ENCODE measurements at places on chromosomes 5 and 9. TPM values are rescaled to one million over a fixed set of nuclear protein-coding genes. Genes with fewer than 3 reads are reported as not detected.

DNA sequence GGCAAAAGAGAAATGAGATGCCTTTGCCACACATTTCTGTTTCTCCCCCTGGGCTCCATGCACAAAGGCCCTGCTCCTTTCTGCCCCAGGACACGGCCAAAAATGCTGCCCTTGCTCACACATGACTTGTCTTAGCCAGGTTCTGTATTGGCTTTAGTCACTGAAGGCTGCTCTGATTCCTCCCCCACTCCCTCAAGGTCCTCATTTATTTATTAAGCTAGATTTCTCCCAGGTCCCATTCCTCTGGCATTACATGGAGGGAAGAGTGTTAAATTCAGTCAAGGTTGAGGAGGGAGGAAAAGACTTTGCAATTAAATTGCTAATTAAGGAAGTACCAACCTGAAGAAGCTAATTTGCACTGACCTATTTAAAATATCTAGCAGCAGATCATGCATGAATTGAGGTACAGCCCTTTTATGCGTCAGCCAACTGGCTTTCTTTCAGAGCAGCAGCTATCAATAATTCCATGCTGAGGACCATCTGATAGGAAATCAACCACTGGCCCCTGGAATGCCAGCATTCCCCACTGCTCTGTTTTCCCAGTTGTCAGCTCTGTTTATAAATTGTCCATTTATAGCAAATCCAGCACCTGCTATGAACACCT lies 81.2 kb upstream of the MAP3K1 start:
- H3K36me3 ChIP-seq = no peaks in the 10 kb centered on the region
- H3K27me3 ChIP-seq = no peaks in the 10 kb centered on the region
- DNase-seq = no peak
- H3K4me1 ChIP-seq = no peaks in the 10 kb centered on the region
- H3K4me3 ChIP-seq = no peak overlapping the region

DNA sequence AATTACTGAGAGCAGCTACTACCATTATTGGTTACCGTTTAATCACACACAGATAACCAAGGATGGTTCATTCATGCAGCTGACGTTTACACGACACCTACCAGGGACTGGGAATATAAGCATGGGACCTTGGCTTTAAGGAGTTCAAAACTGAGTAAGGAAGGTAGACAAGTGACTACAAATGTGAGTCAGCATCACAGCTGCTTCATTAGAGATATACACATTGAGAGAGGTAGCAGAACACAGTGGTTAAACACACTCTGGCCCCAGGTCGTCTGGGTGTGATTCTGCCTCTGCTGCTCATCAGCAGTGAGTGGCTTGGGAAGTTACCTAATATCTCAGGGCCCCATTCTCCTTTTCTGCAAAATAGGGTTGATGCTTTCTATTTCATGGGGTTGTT lies 268.6 kb downstream of the NR3C1 start:
- peaks cover 3% of the 10 kb centered on the region for H3K4me1 ChIP-seq
- DNase-seq = no peak
- no peaks in the 10 kb centered on the region for H3K36me3 ChIP-seq
- no peaks in the 10 kb centered on the region for H3K27me3 ChIP-seq

DNA sequence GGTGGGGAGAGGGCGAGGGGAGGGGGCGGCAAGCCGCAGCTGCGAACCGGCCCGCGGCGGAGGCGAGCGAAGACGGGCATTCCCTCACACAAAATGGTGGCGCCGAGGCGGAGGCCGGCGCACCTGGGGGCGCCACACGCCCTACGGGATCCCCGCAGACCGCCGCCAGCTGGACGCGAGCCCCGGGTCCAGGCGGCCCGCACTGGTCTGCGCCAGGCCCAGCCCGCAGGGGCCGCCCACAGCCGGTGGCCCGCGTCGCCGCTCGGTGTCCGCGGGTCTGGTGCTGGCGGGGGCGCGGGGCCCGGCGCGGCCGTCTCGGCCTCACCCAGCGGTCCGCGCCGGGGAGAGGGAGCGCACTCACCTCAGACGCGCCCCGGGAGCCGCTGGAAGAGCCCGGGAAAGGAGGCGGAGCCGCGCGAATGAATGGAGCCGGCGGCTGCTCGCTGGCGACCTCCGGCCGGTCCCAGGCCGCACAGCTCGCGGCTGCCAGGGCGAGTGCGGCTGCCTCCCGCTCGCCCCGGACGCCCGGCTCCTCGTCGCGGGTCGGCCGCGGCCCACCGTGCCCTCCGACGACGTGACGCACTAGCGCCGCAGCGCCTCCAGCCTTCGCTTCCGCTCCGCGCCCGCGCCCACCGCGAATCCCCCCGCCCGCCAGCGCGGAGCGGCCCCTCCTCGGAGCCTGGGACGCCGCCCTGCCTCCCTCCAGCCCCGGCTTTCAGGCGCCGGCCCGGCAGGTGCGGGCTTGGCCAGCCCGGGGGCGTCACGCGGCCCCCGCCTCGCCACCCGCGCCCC lies at the start of gene FAM169A:
TSS of gene FAM169A (minus strand) at position 584 of the 792 bp plus-strand sequence. CDS start 24,711 bp downstream, outside the sequence.
- H3K36me3 ChIP-seq = no peaks in the 10 kb centered on the region
- DNase-seq = peak; percentile 29
- H3K27me3 ChIP-seq = no peaks in the 10 kb centered on the region
- peaks cover 4% of the 10 kb centered on the region for H3K4me1 ChIP-seq
- peak within 1 kb of the TSS; percentile 83 for H3K4me3 ChIP-seq

DNA sequence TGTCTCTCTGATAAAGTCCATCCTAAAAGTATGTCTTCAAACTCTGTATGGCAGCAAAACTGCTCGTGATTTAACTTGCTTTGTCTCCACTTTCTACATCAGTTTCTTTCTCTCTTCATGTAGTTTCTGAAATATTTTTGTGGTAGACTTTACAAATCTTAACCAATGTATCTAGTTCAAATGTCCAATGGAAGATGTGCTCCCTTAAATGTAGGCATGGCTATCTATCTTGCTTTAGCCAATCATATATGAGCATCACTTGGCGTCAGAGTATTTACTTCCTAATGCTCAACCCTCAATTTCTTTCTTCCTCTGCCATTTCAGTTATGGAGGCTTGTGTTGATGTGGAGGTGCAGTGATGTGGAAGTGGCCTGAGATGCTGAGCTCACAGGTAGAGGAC lies 206.1 kb upstream of the ZNF608 start:
- no peaks in the 10 kb centered on the region for H3K27me3 ChIP-seq
- no peak for DNase-seq
- H3K36me3 ChIP-seq = no peaks in the 10 kb centered on the region

GRCh38 chr5:135705141-135705631 lies 126.4 kb upstream of the CXCL14 start:
- H3K4me1 ChIP-seq = peaks cover 4% of the 10 kb centered on the region
- peaks cover 8% of the 10 kb centered on the region for H3K27me3 ChIP-seq
- DNase-seq = peak; percentile 45
- no peak overlapping the region for H3K27ac ChIP-seq
- no peak overlapping the region for H3K4me3 ChIP-seq
- H3K36me3 ChIP-seq = no peaks in the 10 kb centered on the region

DNA sequence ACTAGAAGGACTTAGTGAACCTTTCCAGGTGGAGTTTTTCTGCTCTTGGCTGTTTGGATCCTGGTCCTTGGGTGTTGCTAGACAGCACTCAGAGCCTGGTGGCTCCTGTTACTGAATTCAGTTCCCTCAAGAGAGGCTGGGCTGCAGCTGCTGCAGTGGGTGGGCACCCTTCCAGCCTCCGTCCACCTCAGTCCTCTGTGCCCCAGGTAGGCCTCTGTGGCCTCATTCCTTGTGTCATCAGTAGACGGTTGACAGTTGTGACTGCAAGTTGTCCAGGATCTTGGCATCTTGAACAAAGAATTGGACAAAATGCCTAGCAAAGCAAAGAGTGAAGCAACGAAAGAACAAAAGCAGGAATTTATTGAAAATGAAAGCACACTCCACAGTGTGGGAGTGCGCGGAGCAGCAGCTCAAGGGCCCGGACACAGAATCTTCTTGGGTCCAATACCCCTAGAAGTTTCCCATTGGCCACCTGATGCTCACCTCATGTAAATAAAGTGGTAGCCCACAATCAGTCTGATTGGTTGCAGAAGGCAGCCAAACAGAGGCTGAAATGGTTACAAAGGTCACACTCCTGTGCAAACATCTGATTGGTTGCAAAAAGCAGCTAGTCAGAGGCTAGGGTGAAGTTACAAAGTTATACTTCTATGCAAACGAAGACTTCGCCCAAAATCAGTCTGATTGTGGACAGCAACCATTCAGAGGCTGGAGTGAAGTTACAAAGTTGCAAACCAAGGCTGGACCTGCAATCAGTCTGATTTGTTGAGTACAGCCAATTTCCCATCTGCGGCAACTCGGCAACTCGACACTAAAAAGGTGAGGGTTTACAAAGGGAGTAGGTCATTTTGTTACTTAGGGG lies 40.1 kb downstream of the F2R start:
- H3K4me3 ChIP-seq = no peak overlapping the region
- no peak for DNase-seq
- H3K27ac ChIP-seq = no peak overlapping the region
- H3K27me3 ChIP-seq = no peaks in the 10 kb centered on the region

DNA sequence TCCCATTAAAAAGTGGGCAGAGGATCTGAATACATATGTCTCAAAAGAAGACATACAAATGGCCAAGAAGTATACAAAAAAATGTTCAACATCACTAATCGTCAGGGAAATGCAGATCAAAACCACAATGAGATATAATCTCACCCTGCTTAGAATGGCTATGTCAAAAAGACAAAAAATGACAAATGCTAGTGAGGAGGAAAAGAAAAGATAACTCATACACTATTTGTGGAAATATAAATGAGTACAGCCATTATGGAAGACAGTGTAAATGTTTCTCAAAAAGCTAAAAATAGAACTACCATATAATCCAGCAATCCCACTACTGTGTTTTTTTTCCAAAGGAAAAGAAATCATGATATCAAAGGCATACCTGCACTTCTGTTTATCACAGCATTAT lies 450.7 kb downstream of the EFNA5 start:
- no peak overlapping the region for H3K4me3 ChIP-seq
- H3K27me3 ChIP-seq = no peaks in the 10 kb centered on the region
- H3K4me1 ChIP-seq = peaks cover 7% of the 10 kb centered on the region
- H3K27ac ChIP-seq = no peak overlapping the region
- DNase-seq = peak; percentile 8

DNA sequence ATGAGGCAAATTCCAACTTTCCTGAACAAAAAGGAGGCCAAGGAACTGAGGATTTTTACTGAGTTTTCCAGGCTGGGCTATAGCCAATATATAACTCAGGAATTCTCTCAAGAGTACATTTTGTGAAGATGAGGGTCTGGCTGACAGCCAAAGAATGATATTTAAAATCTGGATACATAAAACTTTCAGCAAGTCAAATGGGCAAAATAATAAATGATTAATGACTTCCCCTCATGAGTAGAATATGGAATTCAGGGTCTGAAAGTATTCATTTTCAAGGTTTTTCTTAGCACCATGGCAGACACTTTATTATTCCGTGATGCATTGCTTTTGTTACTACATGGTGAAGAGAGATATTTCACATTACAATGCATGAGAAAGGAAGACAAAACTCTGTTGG lies 7.8 kb downstream of the FAM81B start:
- H3K27ac ChIP-seq = no peak overlapping the region
- no peaks in the 10 kb centered on the region for H3K36me3 ChIP-seq
- H3K27me3 ChIP-seq = no peaks in the 10 kb centered on the region
- no peak for DNase-seq

DNA sequence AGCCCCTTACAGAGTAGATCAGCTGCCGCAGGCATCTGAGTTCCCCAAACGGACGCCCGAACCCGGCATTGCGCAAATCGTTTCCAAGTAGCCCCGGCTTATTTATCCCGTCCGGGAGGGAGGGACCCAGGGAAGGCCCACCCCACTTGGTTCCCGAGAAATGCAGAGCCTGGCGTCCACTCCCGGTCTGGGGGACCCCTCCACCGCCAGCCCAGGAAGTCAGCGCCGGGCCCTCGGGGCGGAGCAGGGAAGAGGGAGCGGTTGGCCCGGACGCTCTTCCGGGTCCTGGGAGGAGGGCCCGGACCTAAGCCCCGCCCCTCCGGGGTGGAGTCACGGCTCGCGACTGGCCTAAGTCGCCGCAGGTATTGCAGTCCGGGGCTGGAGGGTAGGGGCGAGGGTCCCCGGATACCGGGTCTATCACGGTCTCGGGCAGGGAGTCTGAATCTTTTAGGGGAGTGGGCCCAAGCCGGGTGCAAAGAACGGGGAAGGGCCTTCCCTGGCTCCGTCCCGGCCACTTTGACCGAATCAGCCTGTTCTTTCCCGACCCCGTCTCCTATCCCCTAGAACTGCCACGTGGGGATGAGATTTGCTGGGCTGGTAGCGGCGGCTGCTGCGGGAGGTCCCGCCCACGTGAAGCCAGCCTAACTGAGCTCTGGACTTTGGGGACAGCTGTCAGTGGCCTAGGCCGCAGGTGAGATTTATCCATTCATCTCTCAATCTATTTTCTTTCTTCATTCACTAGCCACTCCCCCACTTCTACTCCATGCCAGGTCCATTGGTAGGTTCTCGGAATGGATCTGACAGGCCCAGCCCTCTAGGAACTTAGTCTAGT lies at the start of gene RABEPK:
TSS of gene RABEPK (plus strand) at position 327 of the 832 bp plus-strand sequence. CDS start 2,472 bp downstream, outside the sequence.
- peaks cover 9% of the 10 kb centered on the region for H3K36me3 ChIP-seq
- peak within 1 kb of the TSS; percentile 85 for H3K4me3 ChIP-seq
- peaks cover 8% of the 10 kb centered on the region for H3K4me1 ChIP-seq
- peak; percentile 86 for DNase-seq

- H3K36me3 ChIP-seq = no peaks in the 10 kb centered on the region
- no peak overlapping the region for H3K27ac ChIP-seq
- no peaks in the 10 kb centered on the region for H3K27me3 ChIP-seq
- DNase-seq = no peak
- no peak overlapping the region for H3K4me3 ChIP-seq
- H3K4me1 ChIP-seq = no peaks in the 10 kb centered on the region
Observed at GRCh38 chr9:68627594-68627993, 77.4 kb upstream of the PIP5K1B start.

- H3K27ac ChIP-seq = no peak overlapping the region
- H3K36me3 ChIP-seq = no peaks in the 10 kb centered on the region
- peak; percentile 15 for DNase-seq
- H3K4me3 ChIP-seq = peak overlapping the region; percentile 63
- peaks cover 7% of the 10 kb centered on the region for H3K4me1 ChIP-seq
Observed at GRCh38 chr9:96566498-96567202, 53.0 kb downstream of the CDC14B start.

DNA sequence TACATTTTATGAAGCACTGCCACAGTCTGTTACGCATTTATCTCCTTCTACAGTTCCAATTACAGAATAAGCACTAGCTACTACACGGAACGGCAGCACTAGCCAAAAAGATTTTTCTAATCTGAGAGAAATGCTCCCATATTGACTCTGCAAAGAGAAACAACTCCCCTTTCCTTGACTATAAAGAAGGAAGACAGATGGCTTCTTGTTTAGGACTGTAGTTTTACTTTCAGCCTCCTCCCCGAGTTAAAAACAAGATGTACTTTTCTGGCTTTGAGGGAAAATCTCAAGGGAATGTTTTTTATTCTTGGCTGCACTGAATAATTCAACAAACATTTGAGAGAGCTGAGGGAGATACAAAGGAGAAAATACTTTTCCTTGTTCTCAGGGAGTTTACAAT lies 1.9 kb upstream of the SLC44A1 start:
- H3K36me3 ChIP-seq = no peaks in the 10 kb centered on the region

- H3K27me3 ChIP-seq = no peaks in the 10 kb centered on the region
- no peaks in the 10 kb centered on the region for H3K4me1 ChIP-seq
- no peak overlapping the region for H3K4me3 ChIP-seq
- no peak for DNase-seq
Observed at GRCh38 chr5:128014578-128014977, 69.0 kb upstream of the SLC12A2 start.

- no peaks in the 10 kb centered on the region for H3K36me3 ChIP-seq
- H3K4me1 ChIP-seq = peaks cover 34% of the 10 kb centered on the region
- no peak for DNase-seq
Observed at GRCh38 chr5:132493241-132493640, 2.7 kb upstream of the IRF1 start.

The CAST gene
- 268 TPM for total RNA-seq

The GADD45G gene
- 3.5 TPM for total RNA-seq
